ENCODE measurements at places on chromosomes 6 and 20.

- DNase-seq: no peak
Observed at GRCh38 chr6:112247275-112247674, 7.1 kb downstream of the LAMA4 start.

DNA sequence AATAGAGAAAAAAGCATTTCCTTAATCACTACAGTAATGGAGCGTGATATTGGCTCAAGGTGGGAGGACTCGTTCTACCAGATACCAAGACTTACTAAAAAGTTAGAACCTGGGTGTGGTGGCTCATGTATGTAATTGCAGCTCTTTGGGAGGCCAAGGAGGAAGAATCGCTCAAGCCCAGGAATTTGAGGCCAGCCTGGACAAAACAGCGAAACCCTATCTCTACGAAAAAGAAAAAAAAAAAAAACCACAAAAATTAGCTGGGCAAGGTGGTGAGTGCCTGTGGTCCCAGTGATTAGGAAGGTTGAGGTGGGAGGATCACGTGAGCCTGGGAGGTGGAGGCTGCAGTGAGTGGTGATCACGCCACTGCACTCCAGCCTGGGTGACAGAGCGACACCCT is 24.0 kb upstream of the ATRN start:
- no peak for DNase-seq

- DNase-seq: peak; percentile 33
Observed at GRCh38 chr6:160137989-160138835, 16.6 kb downstream of the SLC22A1 start.

DNA sequence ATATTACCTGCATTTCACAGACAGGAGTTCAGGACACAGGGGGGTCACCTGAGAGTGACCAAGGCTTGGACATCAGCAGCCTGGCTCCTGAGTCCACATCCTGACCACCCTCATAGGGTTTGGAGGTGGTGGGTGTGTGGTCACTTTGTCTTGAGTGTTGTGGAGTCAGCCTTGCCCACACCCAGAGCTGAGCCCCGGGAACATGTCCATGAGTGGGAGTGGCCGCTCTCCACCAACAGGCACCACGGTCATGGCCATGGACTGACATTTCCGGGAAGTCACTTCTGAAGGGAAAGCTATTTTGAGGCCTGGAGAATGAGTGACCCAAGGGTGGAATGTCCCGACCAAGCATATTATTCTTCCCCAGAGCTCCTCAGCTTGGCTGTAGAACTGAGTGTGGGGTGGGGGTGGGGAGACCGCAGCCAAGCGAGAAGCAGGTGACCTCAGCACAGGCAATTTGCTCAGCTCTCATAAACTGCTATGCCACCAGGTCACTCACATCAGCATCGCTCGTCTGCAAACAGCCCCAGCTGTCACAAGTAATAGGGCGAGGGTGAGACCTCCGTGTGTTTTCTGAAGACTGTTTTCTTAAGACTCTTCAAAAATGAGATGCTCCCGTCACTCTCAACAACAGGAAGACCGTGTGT is 348.6 kb upstream of the CDH4 start:
- no peak for DNase-seq

- no peak for DNase-seq
Observed at GRCh38 chr6:112936079-112936472, 588.9 kb downstream of the RFPL4B start.

GRCh38 chr20:24823176-24823784 is 125.8 kb upstream of the CST7 start:
- no peak for DNase-seq

DNA sequence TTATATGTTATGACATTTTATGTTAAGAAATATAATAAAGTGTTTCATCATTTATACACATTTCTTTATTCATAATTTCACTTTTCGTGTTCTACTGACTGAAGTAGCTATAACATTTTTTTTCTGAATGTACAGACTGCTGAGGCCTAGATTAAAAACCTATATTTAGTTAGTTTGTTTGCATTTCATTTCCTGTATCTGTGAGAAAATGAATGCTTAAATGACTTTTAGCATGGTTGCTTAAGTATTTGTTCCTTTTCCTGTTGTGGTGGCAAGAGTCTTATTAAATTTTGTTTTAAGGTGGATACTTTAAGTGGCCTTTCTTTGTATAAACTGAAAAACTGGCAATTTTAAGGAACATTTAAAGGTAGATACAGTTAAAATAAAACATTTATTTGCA is 779.7 kb upstream of the MAN1A1 start:
- no peak for DNase-seq

DNA sequence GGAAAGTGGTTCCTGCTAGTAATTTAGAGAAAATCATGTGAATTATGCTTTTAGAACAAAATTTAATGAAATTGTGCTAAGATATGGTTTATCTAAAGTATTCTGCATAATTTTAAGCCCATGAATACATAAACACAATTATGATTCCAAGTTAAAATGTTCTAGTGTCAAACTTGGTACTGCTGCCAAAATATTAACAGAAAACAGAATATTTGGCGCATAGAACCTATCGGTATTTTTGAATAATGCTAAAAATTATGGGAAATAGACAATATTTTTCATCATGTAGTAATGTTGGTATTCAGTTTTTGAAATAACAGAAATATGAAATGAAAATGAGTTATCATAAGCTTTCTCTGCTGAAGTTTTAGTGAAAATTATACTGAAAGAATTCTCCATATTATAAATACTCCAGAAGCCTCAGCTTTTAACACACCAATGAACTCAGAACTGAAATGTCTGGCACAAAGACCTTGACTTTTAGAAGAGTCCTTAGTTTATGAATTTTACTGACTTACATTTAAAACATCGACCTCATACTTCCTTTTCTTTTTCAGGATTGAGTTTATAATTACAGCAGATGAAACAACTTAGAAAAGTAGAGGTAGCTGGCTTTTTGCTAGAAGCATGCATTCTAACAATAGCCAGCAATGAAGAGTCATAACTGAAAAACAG is 1192.3 kb upstream of the GJE1 start:
- no peak for DNase-seq

- no peak for DNase-seq
Observed at GRCh38 chr6:24072038-24072746, 53.8 kb upstream of the NRSN1 start.

- DNase-seq: no peak
Observed at GRCh38 chr6:127841811-127842210, 59.0 kb downstream of the THEMIS start.

- no peak for DNase-seq
Observed at GRCh38 chr6:38482466-38482865, 157.3 kb downstream of the BTBD9 start.

DNA sequence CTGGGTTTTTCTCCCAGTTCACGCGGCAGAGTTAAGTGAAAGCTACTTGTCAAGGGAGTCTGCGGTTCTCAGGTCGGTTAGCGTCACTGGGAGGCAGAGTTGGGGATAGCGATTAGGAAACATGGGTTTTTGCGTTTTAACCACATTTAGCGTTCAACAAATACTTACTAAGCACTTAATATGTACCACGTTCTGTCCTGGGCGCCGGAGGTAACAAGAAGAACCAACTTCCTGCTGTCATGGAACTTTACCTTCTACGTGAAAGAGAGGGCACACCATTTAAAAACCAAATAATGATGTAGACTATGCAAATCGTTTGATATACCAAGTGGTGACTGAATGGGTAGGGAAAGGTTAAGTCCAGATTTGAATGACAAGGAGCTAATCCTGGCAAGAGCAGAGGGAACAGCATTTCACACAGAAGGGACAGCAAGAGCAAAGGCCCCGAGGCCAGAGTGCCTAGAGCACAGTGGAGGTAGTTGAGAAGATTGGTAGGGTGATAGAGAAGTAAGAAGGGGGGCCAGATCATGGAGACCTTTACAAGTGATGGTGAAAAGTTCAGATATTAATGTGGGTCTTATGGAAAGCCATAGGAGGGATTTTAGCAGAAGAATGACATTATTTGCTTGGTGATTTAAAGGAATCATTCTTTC is 744 bp downstream of the RIOK1 start:
- no peak for DNase-seq

- DNase-seq: no peak
Observed at GRCh38 chr6:79814940-79815339, 132.4 kb downstream of the ELOVL4 start.
